ENCODE measurements at places on chromosomes 6 and 20. TPM values are rescaled to one million over a fixed set of nuclear protein-coding genes. Genes with fewer than 3 reads are reported as not detected.

Gene RUNX2
- 0.98 TPM for total RNA-seq

Gene THBS2
- total RNA-seq, result 0.27 TPM

Gene BEND6
- 0.74 TPM for total RNA-seq

Gene MLIP
- total RNA-seq, result not detected

Gene TINAG
- total RNA-seq, result not detected

Gene OPRM1
- not detected for total RNA-seq

Gene HSD17B8
- 22.0 TPM for total RNA-seq

Gene HLA-DQA2
- total RNA-seq, result not detected

Gene RBPJL
- total RNA-seq, result not detected

Gene PLCB1
- 1.1 TPM for total RNA-seq

Gene JAG1
- total RNA-seq, result 0.36 TPM

Gene IL17F
- not detected for total RNA-seq

Gene TGM2
- 78.5 TPM for total RNA-seq

Gene NKX2-2
- not detected for total RNA-seq

Gene GLO1
- 173 TPM for total RNA-seq

Gene BYSL
- 92.3 TPM for total RNA-seq

Gene FERMT1
- total RNA-seq, result 0.07 TPM

Gene RIN2
- 0.09 TPM for total RNA-seq

Gene HLA-DRB1
- 0.78 TPM for total RNA-seq

Gene PTGIS
- total RNA-seq, result 0.16 TPM

Gene PCK1
- total RNA-seq, result 0.73 TPM

Gene LRRC73
- 0.34 TPM for total RNA-seq

Gene ULBP1
- total RNA-seq, result 3.5 TPM

Gene PDYN
- not detected for total RNA-seq

Gene WFDC2
- not detected for total RNA-seq

Gene DNAH8
- 2.9 TPM for total RNA-seq

Gene SCGN
- not detected for total RNA-seq

Gene SLC17A3
- total RNA-seq, result not detected

Gene SLC22A1
- 0.54 TPM for total RNA-seq

Gene ARFGEF3
- total RNA-seq, result 0.07 TPM

Gene ANKRD66
- total RNA-seq, result not detected

Gene CITED2
- 86.1 TPM for total RNA-seq

Measured in K562 (cell line).